ENCODE measurements at places on chromosomes 5 and 9.

DNA sequence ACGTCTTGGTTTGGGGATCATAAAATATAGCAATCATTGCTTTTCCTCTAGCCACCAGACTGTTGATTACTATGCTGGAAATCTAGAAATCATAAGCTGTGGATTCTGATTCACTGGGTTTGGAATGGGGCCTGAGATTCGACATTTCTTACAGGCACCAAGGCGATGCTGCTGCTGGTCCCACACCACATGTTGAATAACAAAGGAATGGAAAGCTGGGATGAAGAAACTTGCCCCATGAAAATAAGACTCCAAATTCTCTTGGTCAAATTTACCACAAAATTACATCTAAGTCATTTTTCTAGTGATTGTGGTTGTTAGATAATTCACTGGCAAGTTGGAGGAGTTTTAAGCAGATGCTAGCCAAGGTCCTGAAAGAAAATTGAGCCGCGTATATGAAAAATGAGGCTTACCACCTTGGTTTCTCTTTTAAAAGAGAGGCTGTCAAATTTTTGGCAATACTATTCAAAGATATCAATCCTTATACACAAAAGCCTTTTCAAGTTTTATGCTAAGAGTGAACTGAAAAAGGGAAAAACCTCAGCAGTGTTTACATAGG lies 23.0 kb upstream of the MEIKIN start:
- DNase-seq = no peak

- no peak for DNase-seq
These were observed 317.6 kb downstream of the ARRDC3 start for GRCh38 chr5:91065496-91065895.

DNA sequence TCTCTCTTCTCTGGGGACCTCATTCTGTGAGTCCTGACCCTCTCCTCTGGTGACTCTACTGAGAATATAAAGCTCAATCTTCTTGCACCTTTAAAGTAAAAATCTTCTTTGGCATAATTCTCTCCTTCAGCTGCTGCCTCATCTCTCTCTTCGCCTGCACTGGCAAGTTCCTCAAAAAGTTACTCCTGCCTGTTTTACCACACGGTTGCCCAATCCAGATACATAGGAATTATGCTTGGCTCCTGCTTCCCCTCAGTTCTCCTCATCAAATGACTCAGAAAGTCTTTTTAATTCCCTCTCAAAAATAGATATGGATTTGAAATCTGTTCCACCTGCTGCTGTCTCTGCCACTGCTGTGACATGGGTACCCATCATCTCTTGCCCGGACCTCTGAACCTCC lies 14.4 kb upstream of the HRCT1 start:
- no peak for DNase-seq

DNA sequence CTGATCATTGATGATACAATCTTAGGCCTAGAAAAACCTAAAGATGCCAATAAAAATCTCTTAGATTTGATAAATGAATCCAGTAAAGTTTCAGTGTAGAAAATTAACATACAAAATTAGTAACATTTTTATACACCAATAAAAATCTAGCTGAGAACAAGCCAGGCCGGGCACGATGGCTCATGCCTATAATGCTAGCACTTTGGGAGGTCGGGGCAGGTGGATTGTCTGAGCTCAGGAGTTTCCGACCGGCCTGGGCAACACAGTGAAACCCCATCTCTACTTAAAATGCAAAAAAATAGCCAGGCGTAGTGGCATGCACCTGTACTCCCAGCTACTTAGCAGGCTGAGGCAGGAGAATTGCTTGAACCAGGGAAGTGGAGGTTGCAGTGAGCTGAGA lies 84.4 kb downstream of the SLCO6A1 start:
- DNase-seq = no peak

- DNase-seq = no peak
These were observed 773 bp upstream of the AGGF1 start for GRCh38 chr5:77029376-77029885.

DNA sequence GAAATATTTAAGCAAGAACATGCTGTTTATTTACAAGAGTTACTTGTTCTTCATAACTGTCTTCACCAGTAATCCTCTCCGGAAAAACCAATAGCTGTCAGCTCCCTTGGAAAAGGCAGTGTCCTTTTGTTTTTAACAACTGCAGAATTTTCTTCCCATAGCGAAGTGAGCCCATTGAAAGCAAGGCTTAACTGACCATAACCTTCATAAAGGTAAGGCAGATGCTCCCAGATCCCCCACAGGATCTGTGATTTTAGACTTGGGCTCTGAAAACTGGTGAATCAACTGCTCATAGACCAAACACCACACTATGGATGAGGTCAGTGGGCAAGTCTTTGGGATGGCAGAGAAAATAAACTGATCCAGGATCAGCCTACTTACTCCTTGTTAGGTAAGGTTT lies 155.0 kb downstream of the GLIS3 start:
- DNase-seq = no peak

GRCh38 chr9:4020038-4020754 lies 279.7 kb downstream of the GLIS3 start:
- DNase-seq = no peak

GRCh38 chr5:104213216-104213615 lies 650.6 kb upstream of the NUDT12 start:
- DNase-seq = no peak

Measured in stimulated activated CD8-positive, alpha-beta memory T cell treated with anti-CD3 and anti-CD28 coated beads, Interleukin-7, amount 100 ng/mL, for 48 hours (primary cell).